Stimulated activated CD8-positive, alpha-beta memory T cell treated with anti-CD3 and anti-CD28 coated beads, Interleukin-15, amount 100 ng/mL, for 1 hour (primary cell): ENCODE measurements at places on chromosomes 12 and 14.

DNA sequence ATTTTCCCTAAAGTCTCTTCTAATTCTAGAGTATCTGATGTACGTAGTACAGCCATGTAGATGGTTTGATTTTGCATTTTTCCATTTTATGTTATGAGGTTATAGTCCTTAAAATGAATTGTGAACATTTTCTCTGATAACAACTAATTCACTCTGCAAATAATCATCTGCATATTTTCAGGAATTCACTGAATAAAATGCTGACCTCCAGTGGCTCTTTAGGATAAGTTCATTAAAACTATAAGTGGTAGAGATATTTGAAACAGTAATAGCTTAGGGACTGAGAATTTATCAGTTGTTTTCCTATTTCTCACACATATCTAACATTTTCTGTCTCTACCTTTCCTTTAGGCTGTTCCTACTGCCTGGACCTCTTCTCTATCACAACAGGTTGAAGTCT is 4.4 kb downstream of the MSRB3 start:
- no peak for DNase-seq

DNA sequence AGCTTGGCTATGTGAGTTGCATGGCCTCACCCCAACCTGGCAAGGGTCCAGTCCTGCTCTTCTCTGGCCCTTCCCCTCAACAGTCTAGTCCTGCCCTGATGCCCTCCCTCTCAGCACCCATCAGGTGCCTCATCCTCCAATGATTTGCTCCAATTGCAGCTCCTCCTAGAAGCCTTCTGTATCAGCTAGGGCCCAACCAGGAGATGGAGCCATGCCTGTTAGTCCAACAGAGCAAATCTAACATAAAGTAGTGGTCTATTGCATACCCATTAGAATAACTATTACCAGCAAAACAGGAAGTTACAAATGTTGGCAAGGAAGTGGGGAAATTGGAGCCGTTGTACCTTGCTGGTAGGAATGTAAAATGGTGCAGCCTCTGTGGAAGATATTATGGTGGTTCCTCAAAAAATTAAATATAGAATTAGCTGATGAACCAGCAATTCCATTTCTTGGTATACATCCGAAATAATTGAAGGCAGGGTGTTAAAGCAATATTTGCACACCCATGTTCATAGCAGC is 163.5 kb downstream of the VRK1 start:
- DNase-seq, result no peak

- DNase-seq, result no peak
These were observed 14.4 kb upstream of the CCER1 start for GRCh38 chr12:90969346-90969745.

DNA sequence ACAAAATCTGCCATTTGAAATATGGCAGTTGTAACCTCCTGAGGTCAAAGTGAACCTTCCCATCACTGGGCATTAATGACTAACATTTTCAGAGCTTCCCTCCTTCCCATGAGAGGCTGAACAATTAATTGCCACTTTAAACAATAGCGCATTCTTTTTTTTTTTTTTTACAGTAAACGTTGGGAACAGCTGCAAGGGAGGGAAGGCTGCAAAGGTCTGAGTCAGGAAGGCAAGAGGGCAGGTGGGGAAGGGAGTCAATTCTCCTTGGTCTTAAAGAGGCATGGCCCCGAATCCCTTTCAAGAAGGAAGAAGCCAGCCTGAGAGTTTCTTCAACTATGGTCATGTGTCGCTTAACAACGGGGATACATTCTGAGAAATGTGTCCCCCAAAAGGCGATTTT is 41.0 kb upstream of the PLEKHG3 start:
- no peak for DNase-seq

GRCh38 chr12:55865327-55865726 is 22.6 kb upstream of the MMP19 start:
- no peak for DNase-seq

DNA sequence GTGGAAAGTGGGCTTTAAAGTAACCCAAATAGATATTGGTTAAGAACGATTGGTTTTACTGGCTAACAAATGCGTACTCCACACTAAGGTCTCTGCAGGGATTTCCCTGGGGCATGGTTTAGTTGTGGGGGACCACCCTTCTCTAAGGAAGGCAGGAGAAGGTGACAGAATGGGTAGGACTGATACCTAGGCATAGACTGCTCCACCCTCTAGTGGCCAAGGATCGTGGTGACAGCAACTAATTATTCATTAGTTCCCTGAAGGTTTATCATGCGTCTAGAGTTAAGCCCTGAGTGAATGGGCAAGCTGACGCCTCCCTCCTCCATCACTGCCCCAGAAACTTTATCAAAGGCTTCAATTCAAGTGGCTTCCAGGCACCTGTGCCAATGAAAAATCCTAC is 9.1 kb downstream of the FAM181A start:
- no peak for DNase-seq

DNA sequence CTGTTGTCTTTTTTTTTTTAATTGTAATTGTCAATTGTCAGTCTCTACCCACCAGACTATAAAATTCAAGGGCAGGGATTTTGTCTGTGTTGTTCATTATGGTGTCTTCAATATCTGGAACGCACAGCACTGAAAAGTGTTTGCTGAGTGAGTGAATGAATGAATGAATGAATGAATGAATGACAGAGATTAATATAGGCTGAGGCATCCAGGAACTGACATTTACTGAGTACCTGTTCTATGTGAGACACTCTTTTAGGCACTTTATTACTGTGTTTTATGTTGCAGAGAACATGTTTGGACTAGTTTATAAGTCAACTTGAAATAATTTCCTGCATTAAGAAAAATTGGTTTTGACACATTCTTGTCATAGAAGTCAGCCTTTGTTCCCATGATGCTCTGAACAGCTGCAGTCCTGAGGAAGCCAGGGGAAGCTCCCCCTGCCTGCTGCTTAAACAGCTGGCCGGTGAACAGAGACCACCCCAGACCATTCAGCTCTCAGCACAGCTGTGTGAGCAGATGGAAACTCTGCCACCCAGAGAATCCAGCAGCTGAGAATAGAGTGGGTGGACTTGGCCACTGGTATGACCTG is 160.7 kb upstream of the CCND2 start:
- DNase-seq, result no peak
